ENCODE measurements at places on chromosomes 11 and 22.

DNA sequence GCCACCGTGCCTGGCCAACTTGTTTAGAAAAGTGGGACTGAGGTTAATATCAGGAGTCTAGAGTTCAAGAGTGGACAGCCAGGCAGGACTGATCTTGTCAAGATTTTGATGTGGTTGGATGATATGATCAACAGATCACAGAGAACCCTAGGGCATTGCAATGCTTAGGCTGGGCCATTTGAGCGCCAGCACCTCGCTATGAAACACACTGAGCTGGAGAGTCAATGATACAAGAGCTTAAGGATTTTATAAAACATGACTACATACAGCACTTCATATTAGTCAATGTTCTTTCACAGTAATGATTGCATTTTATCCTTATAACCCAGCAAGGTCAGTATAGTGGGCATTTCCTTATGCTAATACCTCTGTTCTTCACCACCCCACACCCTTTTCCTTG lies 15.4 kb upstream of the PEX26 start:
- no peak overlapping the region for H3K27ac ChIP-seq
- DNase-seq = no peak
- H3K4me3 ChIP-seq = no peak overlapping the region

DNA sequence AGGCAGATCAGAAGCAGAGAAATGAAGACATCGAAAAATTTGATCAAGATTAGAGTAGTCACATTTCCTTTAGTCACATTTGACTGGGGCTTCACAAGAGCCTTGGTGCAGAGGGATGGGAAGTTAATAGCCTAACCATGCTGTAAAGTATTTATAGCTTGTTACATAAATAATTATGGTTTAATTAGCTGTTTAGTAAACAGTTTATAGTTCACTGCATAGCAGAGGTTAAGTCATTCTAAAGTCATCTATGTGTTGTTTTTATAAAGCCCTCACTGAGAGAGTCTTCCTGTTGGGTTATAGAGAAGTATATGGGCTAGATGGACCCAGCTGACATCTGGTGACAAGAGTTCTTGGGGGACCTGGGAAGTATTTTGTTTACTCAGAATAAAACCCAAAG lies 47.1 kb downstream of the INSC start:
- H3K4me3 ChIP-seq = no peak overlapping the region
- no peaks in the 10 kb centered on the region for H3K27me3 ChIP-seq
- no peaks in the 10 kb centered on the region for H3K36me3 ChIP-seq
- no peak overlapping the region for H3K27ac ChIP-seq
- no peak for DNase-seq

DNA sequence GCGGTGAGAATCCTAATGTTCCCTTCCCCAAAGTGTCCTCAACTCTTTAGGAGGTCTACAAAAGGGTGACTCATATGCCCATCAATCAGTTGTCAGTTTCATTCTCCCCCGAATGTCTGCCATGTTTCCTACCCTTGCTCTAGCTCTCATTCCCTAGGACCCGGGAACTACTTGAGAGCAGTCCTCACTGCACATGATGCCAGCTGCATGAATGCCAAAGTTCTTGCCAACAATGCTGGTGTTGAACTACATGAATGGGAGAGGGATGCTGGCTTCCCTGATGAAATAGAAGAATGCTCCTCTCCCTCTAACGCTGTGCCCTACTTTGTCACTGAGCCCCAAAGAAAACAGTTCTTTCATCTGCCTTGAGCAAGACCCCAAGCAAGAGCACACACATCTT lies 12.5 kb upstream of the FSHB start:
- no peak overlapping the region for H3K4me3 ChIP-seq
- no peaks in the 10 kb centered on the region for H3K27me3 ChIP-seq
- DNase-seq = no peak
- no peak overlapping the region for H3K27ac ChIP-seq
- H3K36me3 ChIP-seq = no peaks in the 10 kb centered on the region

DNA sequence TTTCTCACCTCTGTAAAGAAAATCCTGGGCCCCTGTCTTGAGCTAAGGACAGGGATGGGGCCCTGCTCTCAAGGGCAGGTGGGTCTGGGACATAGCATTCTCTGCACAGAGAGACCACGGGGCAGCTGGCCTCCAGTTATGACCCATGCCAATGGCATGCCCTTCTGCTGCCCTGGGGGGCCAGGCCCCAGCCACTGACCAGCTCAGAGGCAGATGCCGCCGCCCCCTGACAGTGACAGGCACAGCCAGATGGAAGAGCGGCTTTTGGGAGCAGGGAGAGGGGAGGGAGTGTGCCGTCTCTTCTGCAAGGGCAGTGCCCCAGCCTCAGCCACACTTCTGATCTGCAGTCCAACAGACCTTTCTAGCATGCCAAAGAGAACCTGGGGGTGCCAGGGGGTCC lies 114.8 kb upstream of the NAV2 start:
- H3K27ac ChIP-seq = peak overlapping the region; percentile 90
- peaks cover 34% of the 10 kb centered on the region for H3K4me1 ChIP-seq
- no peaks in the 10 kb centered on the region for H3K36me3 ChIP-seq

DNA sequence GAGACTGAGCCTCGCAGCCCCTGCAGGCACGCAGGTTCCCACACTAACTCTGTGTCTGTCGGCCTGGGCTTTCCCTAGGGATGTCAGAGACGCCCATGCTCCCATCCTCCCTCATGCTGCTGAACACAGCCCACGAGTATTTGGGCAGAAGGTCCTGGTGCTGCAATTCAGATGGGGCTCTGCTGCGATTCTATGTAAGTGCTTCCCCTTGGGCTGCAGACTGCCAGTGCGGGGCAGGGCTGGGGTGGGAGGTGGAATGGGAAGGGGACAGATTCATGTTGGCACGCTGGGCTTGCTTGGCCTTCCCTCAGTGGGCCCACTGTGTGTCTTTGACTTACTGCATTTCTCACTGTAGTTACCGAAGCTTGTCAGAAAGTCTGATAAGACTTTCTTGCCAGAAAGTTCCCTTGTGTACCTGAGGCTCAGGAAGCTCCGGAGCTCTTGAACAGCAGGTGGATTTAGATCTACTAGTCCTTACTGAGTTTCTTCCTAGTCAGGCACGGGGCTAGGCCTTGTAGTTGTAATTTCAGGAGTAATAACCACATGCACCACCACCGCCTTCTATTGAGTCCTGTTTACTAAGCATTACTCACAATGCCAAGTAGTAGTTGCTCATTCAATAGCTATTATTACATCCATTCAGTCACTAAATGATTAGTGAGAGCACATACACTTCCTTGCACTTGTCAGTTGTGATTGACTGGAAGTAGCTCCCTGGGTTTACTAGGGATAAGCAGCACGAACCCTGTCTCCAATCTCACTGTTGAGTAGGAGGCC lies 65.2 kb downstream of the CABIN1 start:
- no peak overlapping the region for H3K4me3 ChIP-seq
- no peak for DNase-seq
- peaks cover 28% of the 10 kb centered on the region for H3K36me3 ChIP-seq
- no peak overlapping the region for H3K27ac ChIP-seq
- H3K4me1 ChIP-seq = no peaks in the 10 kb centered on the region

DNA sequence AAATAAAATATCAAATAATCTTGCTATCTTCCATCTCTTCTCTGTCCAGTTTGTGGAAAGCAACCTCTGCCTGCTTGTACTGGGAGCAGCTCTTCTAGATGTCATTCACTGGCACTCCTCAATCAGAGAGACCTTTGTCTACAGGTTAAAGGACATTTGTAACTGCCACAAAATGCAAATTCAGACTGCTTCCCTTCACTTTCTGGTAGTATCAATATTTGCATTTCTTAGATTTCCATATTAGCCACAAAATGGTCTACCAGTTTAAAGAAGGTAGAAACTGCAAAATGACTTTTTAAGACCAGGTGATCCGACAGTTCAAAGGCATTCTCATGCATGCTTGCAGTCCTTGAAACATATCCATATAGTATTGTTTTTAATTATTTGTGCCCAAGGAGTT lies 51.7 kb upstream of the RCN1 start:
- no peak overlapping the region for H3K27ac ChIP-seq
- no peak for DNase-seq
